ENCODE measurements at places on chromosomes 1 and 21. TPM values are rescaled to one million over a fixed set of nuclear protein-coding genes. Genes with fewer than 3 reads are reported as not detected.

SH2D1B gene
- not detected for total RNA-seq

TBX15 gene
- not detected for total RNA-seq

OSBPL9 gene
- total RNA-seq: 82.7 TPM

KCNE2 gene
- 0.28 TPM for total RNA-seq

SPRR4 gene
- total RNA-seq: not detected

TSTD1 gene
- 102 TPM for total RNA-seq

TRIM67 gene
- not detected for total RNA-seq

SLFNL1 gene
- 0.14 TPM for total RNA-seq

PCBP3 gene
- 7.8 TPM for total RNA-seq

SFN gene
- total RNA-seq: 2.6 TPM

MORN1 gene
- 11.1 TPM for total RNA-seq

LHX8 gene
- total RNA-seq: 0.27 TPM

CTTNBP2NL gene
- 13.3 TPM for total RNA-seq

LRRC39 gene
- total RNA-seq: not detected

LCE3D gene
- not detected for total RNA-seq

CNTN2 gene
- total RNA-seq: 2.2 TPM

OSCP1 gene
- total RNA-seq: 0.58 TPM

AVPR1B gene
- total RNA-seq: not detected

JAM2 gene
- total RNA-seq: 4.9 TPM

TNFRSF14 gene
- total RNA-seq: not detected

AIRE gene
- total RNA-seq: not detected

PROK1 gene
- total RNA-seq: not detected

ZMPSTE24 gene
- 51.2 TPM for total RNA-seq
